ENCODE measurements at places on chromosomes 7 and 10.

DNA sequence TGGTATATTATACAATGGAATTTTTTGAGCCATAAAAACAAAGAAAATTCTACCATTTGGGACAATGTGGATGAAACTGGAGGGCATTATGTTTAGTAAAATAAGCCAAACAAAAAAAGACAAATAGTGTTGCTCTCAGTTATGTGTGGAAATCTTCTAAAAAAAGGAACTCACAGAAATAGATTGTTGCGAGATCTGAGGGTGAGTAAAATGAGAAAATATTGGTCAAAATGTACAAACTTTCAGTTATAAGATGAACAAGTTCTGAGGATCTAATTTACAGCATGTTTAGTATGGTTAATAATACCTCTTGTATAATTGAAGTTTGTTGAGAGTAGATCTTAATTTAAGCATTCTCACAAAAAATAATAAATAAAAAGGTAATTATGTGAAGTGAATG is 291.2 kb downstream of the KIF20B start:
- no peak for DNase-seq

DNA sequence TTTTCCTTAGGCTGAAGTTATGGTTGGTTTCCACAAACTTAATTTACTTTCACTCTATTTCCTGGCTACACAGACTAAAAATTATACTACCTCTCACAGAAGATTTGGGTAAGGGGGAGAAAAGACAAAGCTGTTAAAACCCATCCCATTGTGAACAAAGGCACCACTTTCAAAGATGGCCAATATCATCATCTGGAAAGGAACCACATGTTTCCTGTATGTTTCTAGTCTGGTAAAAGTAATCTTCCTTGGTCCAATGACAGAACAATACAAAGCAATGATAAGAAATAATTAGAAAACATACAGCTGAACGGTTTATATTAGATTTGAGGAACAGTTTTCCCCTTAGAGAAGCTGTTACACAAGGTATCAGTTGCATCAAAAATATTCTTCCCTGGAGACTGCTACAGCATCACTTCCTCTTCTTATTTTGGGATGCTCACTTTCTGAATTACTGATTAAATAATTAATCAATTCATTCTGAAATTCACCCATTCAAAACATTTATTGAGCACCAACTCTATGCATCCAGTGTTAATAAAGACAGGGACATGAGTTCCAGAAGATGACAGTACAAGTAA is 8.5 kb upstream of the SFR1 start:
- no peak for DNase-seq

DNA sequence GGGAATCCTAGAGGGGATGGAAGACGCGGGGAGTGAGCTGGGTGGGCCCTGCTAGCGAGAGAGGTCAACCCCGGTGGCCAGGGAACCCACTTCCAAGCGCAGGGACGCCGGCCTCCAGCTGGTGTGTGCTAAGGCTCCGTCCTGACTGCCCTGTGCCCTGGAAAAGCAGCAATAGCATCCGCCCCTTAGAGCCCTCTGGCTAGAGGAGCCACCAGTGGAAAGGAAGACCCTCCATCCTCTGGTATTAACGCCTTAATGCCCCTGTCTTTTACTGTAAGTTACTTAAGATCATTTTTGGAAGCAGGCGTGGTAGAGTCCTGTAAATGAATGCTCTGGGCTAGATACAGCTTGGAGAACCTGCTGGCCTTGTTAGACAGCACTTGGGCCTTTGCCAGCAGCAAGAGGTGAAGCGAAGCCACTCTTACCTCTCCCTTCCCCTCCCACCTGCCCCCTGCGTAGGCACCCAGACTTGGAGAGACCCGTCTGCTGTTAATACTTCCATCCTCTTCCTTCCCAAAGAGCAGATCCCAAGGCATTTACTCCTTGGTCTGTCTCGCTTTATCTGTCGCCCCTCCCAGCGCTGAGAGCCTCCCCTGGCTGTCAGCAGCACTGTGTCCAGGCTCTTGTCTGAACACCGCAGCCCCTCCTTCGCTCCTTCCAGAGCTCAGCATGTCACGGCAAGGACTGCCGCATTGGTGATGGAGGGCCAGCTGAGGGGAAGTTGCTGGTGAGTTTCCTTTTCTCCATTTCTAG is 4.6 kb downstream of the REPIN1 start:
- no peak for DNase-seq

- DNase-seq = no peak
Observed at GRCh38 chr10:95605163-95605562, 44.0 kb upstream of the SORBS1 start.

GRCh38 chr10:97543025-97543546 is 29.5 kb upstream of the ANKRD2 start:
- peak; percentile 97 for DNase-seq

DNA sequence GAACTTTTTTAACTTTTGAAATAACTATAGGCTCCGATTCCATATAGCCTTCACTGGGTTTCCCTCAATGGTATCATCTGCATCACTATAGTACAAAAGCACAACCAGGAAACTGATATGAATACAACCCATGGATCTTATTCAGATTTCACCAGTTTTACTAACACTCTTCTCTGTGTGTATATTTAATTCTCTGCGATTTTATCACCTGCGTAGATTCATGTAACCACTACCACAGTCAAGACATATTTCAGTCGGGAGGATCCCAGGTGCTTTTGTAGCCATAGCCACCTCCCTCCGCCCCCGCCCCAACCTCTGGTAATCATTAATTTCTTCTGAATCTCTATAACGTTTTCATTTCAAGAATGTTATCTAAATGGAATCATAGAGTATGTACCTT is 82.8 kb upstream of the C7orf33 start:
- no peak for DNase-seq

- DNase-seq = no peak
Observed at GRCh38 chr10:71252220-71252619, 39.9 kb downstream of the UNC5B start.

- DNase-seq = peak; percentile 17
Observed at GRCh38 chr10:16606421-16606820, 84.7 kb upstream of the C1QL3 start.

GRCh38 chr7:48298779-48299178 is 127.5 kb downstream of the ABCA13 start:
- peak; percentile 87 for DNase-seq

DNA sequence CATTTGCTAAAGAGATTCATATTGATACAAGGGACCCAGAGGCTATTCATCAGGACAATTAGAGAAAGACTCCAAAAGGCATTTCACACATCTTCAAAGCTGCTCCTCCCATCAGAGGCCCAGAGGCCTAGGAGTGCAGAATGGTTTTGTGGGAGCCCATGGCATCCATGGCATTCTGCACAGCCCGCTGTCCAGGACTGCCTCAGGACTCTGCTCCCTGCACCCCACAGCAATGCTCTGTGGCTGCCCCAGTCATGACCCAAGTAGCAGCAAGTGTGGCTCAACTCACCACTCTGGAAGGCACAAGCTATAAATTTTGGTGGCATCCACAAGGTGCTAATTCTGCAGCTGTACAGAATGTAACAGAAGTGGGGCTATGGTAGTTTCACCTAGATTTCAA is 38.5 kb downstream of the ZNF438 start:
- no peak for DNase-seq

Data from fibroblast of skin of right biceps (primary cell).